ENCODE measurements at places on chromosomes 3 and 15. TPM values are rescaled to one million over a fixed set of nuclear protein-coding genes. Genes with fewer than 3 reads are reported as not detected.

The SI gene
- not detected for total RNA-seq

The TP53BP1 gene
- 135 TPM for total RNA-seq

The MINAR1 gene
- total RNA-seq = 0.66 TPM

The LZTFL1 gene
- total RNA-seq = 19.7 TPM

The STRC gene
- total RNA-seq = not detected

The FBLN2 gene
- total RNA-seq = 18.0 TPM

The UBL7 gene
- total RNA-seq = 29.5 TPM

The SPTBN5 gene
- 0.11 TPM for total RNA-seq

The NEO1 gene
- 14.6 TPM for total RNA-seq
